Activated CD4-positive, alpha-beta T cell treated with anti-CD3 and anti-CD28 coated beads for 4 hours (primary cell): ENCODE measurements at places on chromosomes 6 and 20.

DNA sequence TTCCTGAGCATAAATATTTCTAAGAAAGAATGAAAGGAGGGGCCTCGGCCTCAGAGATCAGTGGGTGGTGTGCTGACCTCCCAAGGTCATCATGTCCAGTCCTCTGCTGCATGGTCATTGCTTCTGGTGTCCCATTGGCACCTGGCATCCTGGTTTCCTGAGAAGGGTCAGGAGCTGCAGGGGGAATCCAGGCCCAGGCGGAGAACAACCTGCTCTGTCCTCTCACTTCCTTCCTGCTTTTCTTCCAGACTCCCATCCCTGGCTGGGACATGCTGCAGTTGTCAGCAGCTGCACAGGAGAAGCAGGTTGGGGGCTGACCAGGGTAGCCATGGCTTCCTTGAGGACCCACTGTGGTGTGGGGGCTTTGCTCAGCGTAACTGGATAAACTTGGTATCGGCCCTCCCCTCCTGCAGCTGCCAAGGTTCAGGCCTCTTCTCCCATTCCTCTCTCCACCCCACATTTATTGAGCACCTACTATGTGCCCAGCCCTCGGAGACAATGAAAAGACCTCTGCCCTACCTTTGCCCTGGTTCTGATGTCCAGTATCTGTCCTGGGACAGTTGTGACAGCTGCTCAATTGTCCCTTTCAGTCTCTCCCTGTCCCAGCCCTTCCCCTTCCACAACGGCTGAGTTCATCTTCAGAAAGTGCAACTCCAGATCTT is 155.2 kb downstream of the CEBPB start:
- no peak for DNase-seq

- no peak for DNase-seq
Observed at GRCh38 chr6:108630050-108630714, 69.5 kb downstream of the FOXO3 start.

GRCh38 chr6:487956-488355 is 96.4 kb downstream of the IRF4 start:
- no peak for DNase-seq

DNA sequence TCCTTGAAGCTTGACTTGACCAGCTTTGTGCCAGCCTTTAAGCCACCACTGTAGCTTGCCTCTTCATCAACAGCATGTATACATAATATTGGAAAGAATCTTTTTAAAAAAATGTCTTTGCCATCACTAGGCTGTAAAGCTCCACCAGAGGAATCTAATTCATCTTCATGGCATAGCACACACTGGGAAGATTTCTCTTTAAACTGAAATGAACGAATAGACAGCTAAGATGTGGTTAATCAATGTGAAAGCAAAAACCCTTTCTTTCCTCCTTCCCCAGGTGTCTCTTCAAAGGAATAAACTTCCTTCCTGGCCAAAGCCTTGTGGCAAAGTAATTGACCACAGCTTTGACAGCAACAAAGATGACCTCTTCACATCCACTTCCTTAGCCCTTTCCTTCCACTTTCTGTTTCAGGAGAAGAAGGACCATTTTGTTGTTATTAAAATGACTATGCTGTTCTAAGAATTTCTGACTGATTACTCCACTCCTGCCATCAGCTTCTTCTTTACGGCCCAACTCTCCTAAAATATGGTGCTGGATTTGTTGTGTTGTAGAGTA is 428.7 kb upstream of the SOX4 start:
- DNase-seq, result no peak
